ENCODE measurements at places on chromosomes 7 and 10. TPM values are rescaled to one million over a fixed set of nuclear protein-coding genes. Genes with fewer than 3 reads are reported as not detected.

Gene BMPER
- 0.48 TPM for total RNA-seq

Gene PDCD11
- 44.3 TPM for total RNA-seq

Gene CD36
- total RNA-seq: 14.7 TPM

Gene TMEM229A
- total RNA-seq: not detected

Gene WNT2
- not detected for total RNA-seq

Gene NODAL
- not detected for total RNA-seq

Gene NUTM2D
- 4.9 TPM for total RNA-seq

Gene GALNT17
- total RNA-seq: not detected

Gene NUTM2E
- 0.24 TPM for total RNA-seq

Gene EPDR1
- total RNA-seq: 20.0 TPM

Gene DOCK4
- 10.6 TPM for total RNA-seq

Gene LRRC17
- total RNA-seq: 0.72 TPM

Gene BBS9
- total RNA-seq: 8.5 TPM

Gene UPK3BL1
- total RNA-seq: 315 TPM

Gene OR2A12
- total RNA-seq: not detected

All from tracheal epithelial cell (primary cell).